Activated naive CD4-positive, alpha-beta T cell treated with anti-CD3 and anti-CD28 coated beads, Interleukin-2, amount 50 U/mL, for 72 hours (primary cell): ENCODE measurements at places on chromosomes 6 and 20.
A peak's percentile ranks its signal among the peaks of the same experiment; 100 is the strongest.

- no peak for DNase-seq
These were observed 27.8 kb upstream of the SCUBE3 start for GRCh38 chr6:35185971-35186370.

- peak; percentile 62 for DNase-seq
These were observed 44.2 kb upstream of the SUPT3H start for GRCh38 chr6:45421709-45422502.

DNA sequence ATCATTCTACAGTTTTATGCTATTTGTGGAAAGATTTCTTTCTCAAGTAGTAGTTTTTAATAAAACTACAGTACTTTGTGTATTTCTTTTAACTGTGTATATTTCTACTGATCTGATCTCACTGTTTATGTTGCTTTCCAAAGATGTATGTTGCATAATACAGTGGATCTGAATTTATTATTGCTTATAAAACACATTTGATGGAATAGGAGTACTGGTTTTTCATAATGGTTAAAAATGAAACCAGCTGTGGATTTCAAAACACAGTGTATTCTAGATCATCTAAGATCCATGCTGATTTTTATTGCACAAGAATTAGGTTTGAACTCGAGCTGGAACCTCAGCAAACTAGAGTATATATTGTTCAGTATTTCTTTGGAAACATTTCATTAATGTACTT, 8.0 kb downstream of the NKX2-4 start:
- DNase-seq = no peak

DNA sequence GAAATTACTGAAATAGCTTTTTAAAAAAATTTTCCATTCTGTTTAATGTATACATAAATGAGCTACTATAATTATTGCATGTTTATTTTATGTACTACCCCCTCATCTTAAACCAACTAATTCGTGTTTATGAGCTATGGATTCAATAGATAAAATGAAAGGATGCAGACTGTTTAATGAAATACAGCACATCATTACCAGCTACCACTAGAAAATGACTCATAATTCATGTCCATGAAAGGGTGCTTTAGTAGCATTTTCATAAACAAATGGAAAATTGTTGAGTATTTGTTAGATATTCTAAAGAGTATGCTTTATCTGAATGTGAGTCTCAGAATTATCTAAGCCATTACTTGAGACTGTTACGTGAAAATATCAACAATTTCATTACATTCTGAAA, 1590.1 kb downstream of the HACE1 start:
- no peak for DNase-seq

DNA sequence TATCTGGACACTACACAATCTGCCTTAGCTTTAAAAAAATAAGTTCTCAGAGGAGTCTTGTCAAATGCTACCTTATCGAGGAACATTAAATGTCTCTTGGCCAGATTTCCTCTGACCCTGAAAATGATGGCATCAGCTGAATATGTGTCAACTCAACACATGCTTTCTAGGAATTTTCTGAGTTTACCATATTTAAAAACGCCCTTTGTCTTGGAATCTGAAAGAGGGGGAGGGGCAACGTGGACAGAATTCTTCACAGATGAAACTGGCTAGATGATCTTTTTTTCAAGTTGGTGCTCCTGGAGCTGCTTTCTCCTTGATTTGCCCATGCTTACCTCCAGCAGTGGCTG, 5.1 kb downstream of the SOX4 start:
- no peak for DNase-seq

DNA sequence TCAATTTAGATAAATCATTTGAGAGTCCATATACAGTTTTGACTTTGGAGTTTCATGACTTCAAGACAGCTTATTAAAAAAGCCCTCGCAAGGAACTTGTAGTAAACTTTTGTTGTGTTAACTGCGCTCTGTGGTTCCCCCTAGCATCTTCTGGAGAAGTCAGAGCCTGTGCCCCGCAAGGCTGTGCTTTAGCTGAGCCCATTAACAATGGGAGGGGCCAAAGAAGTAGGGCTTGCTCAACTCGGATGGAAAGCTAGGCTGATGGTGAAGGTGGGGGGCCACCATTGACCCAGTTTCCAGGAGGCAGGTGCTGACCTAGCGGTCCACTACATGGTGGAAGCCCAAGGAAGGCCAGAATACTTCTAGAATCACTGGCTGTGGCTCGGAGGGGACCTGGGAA, 29.3 kb upstream of the OVOL2 start:
- no peak for DNase-seq

GRCh38 chr6:133623621-133624020, 265.3 kb upstream of the TCF21 start:
- DNase-seq = no peak

GRCh38 chr20:4780245-4780644, 58.5 kb downstream of the PRND start:
- DNase-seq = no peak

DNA sequence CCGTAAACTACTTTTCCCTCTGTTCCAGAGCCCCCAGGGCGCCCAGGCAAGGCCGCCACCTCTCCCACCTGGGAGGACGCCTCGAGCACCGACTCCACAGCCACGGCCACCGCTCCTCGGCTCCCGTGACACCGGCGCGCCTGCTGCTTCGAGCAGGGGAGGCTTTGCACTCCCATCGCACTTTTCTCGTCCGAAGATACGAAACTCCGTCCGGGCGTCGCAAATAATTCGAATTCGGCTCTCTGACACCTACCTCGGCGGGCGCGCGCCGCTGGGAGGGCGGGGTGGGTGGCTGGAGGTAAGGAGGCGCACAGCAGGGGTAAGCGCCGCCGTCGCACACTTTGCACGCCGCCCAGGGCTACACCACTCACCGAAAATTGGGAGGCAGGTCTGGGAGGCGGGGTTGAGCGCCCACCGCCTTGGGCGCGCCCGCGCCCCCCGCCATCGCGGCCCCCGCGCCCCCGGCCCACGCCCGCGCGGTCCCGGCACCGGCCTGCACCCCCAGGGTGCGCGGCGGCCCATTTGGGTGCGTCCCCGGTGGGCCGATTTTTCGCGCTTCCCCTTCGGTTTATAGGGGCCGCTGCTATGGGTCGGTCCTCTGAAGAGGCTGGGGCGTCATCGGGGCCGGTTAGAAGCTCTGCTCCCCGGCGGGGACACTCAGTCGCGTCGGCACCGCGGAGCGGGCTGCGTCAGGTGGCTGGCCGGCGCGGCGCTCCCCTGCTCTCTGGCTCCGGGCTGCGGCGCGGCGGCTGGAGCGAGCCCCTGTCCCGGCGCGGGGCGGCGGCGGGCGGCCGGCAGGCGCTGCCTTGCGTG, 36.2 kb downstream of the GNAS start:
- peak; percentile 72 for DNase-seq

DNA sequence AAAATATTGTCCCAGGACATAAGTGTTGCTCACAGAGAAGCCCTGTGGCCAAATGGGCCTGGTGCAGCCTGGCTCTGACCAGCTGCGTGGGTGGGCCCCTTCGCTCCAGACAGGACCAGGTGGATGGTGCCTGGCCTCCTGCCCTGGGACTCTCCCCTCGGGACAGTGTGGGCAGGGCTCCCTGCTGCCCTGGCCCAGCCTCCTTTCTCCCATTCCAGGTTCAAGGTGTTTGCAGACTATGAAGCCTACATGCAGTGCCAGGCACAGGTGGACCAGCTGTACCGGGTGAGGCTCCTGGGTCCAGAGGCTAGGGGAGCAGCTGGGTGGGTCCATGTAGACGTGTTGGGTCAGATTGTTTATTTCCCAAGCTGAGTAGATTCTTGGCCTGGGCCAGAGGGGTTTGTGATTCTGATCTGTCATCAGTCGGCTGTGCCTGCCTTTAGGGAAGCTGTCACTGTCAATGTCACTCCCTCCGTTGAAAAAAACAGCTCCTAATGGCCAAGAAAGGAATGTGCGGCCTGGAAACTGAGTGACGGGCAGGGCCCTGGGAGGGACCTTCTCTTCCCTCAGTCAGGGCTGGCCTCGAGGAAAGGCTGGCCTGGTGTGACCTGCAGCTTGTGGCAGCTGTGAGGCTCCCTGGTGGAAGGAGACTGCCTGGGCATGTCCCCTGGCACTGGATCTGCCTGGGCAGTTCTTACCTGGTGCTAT, 47.7 kb downstream of the PYGB start:
- DNase-seq = no peak

DNA sequence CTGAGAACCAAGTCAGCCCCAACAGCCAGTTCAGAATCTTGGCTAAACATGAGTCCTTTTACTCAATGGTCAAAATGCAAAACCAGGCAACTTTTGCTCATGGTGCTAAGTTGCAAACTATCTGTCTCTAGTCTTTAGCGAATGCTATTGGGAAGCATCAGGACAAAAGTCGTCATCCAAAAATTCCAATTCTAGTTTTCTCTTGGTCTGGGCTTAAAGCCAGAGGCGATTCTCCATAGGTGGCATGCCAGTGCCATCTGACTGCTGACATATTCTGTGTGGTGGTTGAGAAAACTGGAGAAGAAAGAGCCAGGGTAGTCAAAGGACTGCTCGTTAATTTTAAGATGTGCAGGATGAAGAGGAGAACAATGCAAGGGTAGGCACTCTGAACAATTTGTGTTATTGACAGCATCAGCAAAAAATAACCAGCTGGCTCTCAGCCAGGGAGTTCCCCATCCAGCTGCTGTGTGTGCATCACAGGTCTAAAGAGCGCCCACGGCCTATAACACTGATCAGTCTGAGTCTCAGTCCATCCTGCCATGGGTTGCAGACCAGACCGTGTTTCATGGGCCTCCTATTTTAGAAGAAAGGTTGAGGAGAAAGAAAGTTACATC, 313.6 kb downstream of the ALDH8A1 start:
- no peak for DNase-seq

GRCh38 chr6:103107985-103108384, 1714.5 kb downstream of the GRIK2 start:
- DNase-seq = no peak

DNA sequence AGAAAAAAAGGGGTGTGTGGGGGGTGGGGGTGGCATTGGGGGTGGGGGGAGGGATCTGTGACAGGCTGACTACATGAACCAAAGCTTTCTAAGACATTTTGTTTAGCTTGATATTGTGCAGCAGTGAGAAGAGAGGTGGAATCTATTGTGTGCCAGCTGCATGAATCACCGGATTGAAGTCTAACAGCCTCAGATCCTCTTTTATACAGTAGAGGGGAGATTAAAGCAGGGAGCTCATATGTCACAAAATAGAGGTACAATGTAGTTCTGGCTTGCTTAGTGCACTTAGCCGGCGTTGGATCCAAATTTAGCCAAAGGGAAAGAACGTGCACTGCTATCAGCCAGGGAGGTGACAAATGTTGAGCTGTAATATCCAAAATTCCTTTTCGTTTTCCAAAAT, 404.2 kb upstream of the CITED2 start:
- DNase-seq = no peak

DNA sequence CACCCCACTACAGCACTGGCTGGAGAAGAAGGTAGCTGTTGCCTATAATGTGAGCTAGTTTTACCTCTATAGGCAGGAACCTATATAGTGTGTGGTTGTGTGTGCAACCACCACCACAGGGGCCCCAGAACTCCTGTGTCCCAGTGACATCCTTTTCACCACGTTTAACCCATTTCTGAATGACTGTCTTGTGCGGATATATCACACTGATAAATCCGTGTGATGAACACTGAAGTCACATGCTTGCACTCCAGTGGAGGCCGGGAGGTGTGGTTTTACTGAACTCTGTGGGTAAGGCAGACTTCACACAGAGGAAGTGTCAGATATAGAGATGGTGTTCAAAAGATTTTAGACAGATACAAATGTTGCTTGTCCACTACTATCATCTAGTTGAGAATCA, 32.5 kb downstream of the SDHAF4 start:
- peak; percentile 5 for DNase-seq

DNA sequence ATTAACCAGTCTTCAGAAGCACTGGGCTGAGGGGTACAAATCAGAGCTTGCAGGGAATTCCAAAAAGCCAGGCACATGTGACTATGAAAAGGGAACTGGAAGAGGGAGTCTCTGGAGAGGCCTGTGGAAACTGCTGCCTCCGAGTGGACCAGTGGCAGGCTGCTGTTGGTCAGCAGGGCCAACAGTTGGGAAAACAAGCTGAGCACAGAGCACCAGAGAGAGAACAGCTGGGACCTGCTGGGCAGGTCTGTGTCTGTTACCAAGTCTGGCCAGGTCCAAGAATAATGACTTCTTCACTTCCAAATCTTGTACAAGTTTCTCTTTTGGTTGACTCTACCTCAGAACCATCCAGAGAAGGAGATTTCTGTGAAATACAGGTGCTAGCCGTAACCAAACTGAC, 81.4 kb downstream of the LIN28B start:
- no peak for DNase-seq

DNA sequence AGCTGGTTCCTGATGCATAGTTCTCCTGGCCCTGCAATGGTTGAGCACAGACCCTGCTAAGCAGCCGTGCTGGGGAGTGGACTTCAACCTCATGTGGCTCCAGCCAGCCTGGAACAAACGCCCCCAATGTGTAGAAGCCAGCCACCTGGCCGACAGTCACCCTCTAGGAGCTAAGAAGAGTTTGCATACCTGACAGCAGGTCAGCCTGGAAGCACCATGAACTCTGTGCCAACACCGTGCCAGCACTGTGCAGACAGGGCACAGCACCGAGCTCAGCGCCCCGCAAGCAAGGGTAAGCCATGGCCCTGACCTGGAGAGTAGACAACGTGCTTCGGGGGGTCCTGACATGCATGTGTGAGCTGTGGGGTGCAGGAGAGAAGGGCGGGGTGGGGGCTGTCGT, 356.3 kb downstream of the ZFAND3 start:
- DNase-seq = no peak

DNA sequence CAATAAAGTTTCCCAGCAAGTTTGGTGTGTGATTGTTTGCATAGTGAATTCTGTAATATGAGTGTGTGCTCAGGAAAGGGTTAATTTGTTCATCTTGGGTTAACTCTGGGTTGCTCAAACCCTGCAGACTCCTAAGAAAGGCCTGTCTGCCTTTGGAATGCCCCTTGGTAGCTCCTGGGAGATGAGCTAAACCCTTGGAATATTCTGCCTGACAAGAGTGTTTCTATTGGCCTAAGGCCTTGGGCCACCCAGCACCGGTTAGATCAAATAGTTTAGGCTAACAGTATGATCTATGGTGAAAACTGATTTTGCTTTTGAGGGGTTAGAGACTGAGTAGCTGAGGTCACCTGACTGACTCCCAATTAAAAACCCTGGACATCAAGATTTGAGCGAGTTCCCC, 248.3 kb downstream of the GRM1 start:
- no peak for DNase-seq

GRCh38 chr6:5314191-5314865, 53.0 kb downstream of the FARS2 start:
- no peak for DNase-seq
